ENCODE measurements at places on chromosomes 7 and 10.

- DNase-seq = no peak
Observed at GRCh38 chr7:103799298-103799697, 190.2 kb downstream of the RELN start.

DNA sequence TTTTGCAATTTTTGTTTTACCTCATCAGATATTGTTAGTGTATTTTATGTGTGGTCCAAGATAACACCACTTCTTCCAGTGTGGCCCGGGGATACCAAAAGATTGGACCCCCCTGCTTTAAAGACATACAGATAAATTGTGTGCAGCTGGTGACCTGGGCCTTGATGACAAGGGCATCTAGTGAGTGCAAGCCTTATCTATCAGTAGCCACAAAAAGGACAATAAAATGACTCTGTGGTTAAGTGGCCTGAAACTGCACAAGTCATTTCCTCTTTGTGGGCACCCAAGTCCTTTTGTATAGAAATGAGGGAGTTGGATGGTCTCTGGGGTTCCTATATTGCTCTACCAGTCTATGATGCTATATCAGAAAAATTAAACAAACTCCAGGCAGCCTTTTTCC, 98.1 kb downstream of the PARD3 start:
- no peak for DNase-seq

- DNase-seq = no peak
Observed at GRCh38 chr7:43364391-43364790, 218.5 kb upstream of the STK17A start.

DNA sequence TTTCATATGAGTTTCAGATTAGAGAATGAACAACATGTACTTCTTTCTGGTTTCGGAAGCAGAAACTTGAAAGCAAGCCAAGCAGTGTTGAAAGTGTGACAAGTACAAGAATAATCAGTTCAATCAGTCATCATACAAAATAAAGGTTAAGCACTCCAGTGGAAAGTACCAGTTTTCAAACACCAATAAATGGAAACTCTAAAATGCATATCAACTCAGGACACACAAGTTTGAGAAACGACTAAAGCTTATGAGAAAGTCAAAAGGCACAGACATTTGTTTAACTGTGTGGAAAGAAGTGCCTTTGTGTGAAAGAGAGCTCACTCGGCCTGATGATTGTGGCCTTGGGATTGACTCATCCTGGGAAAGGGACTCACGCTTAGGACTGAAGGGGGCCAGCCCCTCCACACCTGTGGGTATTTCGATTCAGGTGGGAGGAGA, 60.6 kb upstream of the AKR1C1 start:
- DNase-seq = no peak

DNA sequence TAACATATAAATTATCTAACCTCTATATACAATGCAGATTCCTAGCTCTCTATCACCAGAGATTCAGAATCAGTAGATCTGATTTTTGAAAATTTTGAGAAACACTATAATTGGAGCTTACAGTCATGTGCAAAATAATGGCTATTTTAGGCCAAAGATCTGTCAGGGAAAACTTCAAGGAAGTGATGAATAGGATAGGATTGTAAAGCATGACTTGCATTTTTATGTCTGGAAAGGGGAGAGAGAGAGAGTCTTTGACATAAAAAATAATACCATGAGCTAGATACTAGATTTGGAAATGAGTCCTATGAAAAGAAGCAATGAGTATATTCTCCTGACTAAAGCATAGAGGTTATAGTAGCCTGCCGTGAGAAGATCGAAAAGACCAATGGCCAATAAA, 181.1 kb downstream of the SDHAF3 start:
- no peak for DNase-seq
